ENCODE measurements at places on chromosomes 1 and 21.

DNA sequence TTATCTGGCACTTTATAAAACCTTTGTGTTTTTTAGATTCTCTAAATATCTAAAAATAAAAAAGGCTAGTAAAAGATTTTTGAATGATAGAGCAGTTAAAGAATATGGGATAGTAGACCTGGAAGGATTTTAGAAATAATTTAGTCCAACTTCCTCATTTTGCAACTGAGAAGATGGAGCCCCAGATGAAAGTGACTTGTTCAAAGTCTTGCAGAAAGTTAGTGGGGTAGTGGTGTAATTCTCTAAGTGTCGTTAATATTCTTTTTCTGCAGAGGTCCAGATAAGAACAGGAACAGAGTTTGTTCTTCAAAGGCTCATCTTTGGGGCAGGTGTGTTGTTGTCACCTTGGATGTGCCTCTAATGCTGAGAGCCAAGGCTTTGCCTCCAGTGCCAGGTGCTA is 159.5 kb downstream of the DISC1 start:
- DNase-seq = no peak

DNA sequence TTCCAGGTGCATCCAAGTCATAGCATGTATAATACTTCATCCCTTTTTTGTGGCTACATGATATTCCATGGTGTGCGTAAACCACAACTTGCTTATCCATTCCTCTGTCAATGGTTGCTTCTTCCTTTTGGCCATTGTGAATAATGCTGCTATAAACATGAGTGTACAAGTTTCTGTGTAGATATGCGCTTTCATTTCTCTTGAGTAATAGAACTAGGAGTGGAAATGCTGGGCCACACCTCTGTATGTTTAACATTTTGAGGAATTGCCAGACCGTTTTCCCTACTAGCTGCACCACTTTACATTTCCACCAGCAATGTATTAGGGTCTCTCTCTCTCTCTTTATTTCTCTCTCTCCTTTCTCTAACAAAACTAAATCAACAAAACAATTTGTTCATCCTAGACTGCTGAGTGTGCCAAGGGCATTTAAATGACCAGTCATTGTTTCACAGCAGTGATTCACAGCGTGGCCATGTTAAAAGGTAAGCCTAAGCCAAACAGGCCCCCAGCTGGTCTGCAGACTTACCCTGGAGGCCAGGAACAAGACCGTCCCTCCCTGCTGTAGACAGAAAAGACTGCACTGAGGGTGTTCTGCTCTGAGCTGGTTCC is 53.2 kb upstream of the LYST start:
- no peak for DNase-seq

GRCh38 chr1:44646261-44647110 is 27.8 kb downstream of the TMEM53 start:
- DNase-seq = no peak

DNA sequence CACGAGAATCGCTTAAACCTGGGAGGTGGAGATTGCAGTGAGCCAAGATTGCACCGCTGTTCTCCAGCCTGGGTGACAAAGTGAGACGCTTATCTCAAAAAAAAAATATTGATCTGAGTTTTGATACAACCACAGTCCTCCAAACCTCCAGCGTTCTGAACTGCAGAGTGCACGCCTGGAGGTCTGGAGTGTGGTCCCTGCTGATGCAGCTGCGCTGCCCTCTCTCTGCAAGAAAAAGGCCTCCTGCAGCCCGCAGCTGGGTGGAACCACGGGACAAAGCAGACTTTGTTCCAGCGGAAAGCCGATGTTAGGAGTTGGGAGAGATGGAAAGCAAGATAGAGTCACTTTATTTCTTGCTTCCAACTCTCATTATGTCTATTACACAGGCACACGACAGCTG is 144.9 kb upstream of the SOD1 start:
- no peak for DNase-seq

DNA sequence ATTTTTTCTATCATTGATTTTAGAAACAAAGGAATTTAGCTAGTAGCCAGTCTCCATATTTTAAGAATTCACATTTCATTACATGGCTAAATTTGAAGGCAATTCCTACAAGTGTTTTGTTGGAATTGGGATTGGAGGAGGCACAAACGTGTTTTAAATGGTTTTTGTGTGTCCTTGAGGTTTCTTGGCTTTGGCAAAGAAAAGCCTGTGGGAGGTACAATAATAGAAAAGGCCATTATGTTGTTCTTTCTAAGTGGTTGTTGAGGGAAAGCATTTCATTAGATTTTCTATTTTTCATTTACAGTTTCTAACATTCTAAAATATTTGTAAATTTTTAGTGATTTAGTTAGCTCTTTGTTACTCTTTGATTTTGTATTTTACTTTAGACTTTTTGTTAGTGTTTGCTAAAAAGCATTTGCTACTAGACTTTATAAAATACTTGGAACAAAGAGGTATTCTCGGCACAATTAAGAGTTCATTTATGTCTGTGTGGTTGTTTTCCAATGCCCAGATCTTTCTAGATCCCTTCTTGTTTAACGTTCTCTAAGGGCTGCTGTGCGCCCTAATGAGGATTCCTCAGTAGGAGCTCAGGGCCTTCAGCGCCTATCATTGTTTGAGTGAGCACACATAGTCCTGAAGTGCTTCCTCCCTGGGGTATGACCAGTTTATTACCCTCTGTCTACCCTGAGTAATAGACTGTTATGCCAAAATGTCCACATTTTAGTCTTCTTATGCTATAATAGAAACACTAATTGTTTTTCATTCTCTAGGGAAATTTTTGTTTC is 70.0 kb upstream of the KIAA1614 start:
- no peak for DNase-seq

- no peak for DNase-seq
Observed at GRCh38 chr1:114485286-114485685, 25.7 kb downstream of the TRIM33 start.

DNA sequence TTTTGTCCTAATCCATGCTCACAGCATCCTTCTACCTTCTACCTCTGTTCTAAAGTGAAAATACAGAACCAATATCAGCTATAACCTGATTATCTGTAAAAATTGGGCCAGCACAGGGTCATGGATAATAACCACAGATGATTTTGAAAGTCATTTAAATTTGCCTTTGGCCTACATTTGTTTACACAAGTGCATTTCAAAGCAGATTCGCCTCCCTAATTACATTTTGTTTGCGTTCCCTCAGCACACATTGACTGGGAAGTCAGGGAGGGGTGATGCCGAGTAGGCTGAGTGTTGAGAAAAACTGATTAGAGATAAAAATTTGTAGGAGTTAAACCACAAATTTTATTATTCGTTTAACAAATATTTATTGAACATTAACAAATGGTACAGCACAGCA is 19.2 kb upstream of the RGS8 start:
- no peak for DNase-seq

DNA sequence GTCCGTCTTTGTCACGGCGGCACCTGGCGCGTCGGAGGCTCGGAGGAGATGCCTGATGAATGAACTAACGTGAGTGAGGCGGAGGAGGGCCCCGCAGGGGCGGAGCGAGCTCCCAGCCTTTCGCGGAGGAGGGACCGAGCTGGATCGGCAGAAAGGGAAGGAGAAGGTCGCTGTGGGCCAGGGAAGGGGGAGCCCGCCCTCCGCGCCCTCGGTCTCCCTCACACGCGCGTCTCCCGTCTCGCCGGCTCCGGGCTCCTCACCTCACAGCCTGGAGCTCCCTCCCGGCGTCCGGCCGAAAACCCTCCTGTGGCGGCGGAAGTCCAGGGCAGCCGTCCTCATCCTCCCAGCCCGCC is 519 bp downstream of the ZNF496 start:
- DNase-seq = peak; percentile 85

GRCh38 chr21:42622284-42622683 is 31.1 kb upstream of the PDE9A start:
- no peak for DNase-seq

DNA sequence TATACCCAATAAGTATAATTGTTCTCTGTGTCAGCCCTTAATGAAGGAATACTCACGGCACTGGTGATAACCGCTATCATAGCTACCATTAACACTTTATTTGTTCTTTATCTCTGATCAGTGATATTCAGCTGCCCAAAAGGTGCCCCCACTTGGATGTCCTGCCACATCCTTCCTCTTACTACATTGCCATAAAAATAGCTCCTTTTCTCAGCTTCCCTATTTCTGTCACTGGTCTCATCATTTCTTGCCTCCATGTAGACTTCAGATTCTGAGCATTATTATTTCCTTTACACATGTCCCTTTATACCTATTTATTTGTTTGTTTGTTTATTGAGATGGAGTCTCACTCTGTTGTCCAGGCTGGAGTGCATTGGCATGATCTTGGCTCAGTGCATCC is 2.7 kb upstream of the RAB29 start:
- no peak for DNase-seq

DNA sequence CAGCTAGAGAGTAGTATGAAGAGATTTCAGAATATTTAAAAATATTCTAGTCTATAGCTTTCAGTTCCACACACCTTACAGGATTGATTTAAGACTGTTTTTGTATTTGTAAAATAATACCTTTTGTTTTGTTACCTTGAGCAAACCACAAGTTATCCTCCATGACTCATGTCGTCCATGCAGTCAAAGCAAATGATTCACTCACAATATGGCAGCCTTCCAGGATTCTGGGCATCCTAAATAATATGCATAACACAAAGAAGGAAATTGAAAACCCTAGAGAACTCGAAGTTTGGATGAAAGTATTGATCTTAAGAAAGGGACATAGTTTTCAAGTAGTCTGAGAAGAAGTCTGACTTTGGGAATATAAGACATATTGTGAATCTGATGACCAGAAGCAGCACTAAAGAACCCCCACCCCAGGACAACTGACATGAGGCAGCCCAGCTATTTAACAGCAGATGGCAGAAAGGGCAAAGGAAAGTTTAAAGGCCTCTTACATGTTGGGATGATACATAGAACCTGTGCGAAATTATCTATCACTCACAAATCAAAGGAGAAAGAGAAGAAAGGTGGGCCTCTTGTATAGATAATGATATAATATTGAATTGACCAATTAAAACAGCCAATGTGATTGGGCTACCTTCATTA is 857.9 kb downstream of the BRINP3 start:
- DNase-seq = no peak

DNA sequence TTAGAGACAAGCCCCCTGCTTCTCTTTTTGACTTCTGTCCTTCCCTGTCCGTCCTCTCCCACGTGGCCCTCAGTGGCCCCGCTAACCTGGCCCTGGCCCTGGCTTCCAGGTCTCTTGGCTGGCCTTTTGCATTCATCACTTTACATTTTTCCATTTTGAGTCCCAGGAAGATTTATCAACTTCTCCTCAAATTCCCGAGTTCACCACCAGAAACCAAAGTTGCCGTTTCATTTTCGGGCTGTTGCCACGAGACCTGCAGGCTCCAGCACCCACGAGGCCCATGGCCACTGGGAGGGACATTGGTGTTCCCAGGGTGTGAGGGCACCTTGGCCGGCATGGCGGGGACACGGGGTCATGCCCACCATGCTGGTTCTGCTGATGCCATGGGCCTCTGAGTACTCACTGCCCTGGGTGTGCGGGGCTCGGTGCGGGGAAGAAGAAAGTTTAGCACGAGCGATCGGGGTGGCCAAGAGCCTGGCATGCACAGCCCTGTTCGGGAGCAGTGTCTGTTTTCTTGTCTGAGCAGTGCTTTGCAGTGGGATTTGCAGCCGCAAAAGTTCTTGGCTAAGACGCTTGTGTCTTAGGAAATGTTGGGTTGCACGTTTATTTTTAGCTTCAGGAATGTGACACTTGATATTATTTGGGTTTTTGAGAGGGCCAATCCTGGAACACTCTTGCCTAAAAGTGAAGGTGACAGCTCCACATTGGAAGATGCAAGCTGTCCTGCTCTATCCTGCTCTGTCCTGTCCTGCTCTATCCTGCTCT is 40.4 kb upstream of the ADARB1 start:
- no peak for DNase-seq

DNA sequence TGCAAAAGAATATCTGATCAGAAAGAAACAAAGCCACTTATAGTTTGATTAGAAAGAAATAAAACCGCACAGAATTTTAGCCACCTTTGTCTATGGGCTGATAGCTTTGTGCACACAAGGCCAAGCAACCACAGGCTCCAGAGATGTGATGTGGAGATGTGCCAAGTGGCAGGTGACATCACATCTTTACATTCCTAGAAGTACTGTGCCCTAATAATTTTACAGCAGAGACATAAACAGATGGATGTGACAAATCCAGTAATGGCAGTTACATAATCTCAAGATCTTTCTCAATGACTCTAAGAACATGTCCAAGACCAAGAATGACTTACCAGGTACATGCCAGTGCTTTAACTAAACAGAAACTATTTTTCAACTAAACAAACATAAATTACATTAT is 159.5 kb downstream of the LTN1 start:
- no peak for DNase-seq

DNA sequence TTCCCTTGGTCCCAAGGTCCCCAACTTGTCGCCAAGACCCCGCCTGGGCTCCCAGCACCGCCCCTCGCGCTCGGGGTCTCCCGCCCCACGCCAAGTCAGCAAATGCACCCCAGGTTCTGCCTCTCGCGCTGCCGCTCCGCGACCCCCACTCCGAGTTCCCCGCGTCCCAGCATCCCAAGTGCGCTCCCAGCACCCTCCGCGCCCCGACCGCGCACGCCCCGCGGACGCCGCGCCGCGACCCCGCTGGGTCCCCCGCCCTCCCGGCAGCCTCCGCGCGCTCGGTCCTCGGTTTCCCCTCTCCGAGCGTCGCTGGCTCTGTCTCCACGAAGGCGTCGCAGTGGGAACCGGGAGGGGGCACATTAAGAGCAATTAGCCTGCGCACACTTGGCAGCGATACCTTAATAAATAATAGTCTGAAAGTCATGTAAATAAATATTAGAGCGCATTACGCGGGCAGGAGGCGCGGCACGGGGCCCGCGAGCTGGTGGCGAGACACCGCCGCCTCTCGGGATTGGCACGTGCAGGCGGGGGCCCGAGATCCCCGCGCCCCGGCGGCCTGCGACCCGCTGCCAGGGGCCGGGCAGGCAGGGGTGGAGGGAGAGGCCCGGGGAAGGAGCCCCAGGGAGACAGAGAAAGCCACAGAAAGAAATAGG is 75.9 kb downstream of the VWA5B1 start:
- DNase-seq = no peak

DNA sequence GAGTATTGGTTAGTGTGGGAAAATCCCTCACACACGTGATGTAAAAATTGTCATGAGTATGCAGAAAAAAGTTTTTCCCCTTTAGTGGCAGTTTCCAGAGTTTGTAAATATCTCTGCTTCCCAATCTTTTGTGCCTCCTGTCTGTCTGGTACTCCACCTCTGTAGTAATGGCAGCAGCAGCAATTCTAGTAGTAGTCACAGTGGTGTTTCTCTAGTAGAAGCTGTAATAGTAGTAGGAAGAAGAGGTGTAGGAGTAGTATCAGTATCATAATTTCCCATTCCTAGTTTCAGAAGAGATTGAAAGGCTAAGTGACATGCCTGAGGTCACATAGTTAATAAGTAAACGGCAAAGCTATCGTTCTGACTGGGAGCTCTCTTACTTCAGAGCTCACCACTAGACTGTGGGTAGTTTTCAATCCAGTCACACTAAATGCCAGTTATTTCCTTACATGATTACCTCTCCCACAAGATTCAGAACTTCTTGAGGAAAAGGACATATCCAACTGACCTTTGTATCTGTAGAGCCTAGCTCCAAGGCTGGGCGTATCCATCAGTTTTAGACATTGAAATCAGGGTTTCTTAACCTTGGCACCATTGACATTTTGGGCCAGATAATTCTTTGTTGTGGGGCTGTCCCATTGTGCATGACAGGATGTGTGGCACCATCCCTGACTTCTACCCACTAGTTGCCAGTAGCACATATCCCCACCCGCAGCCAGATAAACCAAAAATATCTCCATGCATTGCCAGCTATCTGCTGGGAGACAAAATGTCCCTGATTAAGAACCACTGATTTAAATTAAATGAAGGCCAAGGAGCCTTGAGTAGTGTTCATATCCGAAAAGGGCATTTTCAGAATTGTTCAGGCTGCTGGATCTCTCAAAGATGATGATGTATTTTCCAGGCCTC is 135.9 kb downstream of the FGGY start:
- no peak for DNase-seq
